ENCODE measurements at places on chromosomes 5 and 9.

GRCh38 chr9:114400219-114400618, 12.4 kb upstream of the AKNA start:
- DNase-seq, result no peak

DNA sequence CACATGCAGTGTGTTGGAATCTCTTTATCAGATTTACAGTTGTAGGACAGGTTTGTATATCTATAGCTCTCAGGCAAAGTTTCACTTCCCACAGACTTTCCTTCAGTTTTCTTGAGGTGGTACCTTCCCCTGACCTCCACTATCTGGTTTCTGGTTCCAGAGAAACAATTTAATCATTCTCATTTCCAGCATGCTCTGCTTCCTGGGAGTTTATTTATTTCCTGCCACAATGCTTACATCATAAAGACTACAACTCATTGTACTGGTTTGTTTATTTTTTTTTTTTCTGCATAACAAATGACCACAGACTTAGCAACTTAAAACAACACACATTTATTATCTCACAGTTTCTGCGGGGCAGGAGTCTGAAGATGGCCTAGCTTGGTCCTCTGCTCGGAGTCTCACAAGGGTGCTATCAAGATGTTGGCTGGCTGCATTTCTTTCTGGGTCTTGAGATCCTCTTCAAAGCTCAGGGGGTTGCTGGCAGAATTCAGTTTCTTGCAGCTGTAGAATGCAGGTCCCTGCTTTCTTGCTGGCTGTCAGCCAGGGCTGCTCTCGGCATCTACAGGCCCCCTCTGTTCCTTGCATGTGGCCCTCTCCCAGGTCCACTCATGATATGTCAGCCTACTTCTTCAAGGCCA, 247.7 kb downstream of the ENC1 start:
- no peak for DNase-seq

- DNase-seq, result peak; percentile 13
These were observed 203.5 kb upstream of the RGMB start for GRCh38 chr5:98570010-98570409.

DNA sequence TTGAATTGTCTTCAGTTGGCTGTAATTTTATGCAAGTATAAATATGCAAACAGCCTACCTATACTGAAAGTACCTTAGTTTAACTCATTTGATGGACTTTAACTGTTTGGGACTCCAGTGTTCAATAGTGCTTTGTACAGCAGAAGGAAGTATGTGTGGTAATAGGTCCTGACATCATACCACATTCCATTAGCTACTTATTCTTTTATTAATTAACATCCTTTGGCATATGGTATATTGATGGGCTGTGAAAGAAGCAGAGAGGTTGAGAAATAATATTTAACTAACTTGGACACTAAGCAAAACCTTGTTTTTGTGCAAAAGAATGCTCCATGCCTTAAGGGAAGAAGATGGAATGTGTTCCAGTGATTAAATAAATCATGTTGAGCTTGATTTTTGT, 97.6 kb upstream of the SEMA6A start:
- no peak for DNase-seq

DNA sequence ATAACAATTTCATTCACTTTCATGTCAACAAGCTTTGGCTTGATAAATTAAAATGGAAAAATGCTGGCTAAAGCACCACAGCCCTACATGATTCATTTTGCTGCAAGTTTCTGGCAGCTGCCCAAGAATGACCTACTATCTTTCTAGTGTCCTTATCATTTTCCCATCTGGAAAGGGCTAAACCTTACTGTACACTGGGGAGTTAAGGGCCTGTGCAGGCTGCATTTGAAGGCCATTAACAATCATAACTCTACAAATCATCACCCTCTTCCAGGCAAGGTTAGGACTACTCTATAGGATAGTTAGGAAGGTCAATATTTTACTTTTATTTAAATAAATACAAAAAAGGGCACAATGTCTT, 579.7 kb upstream of the ZNF608 start:
- no peak for DNase-seq

DNA sequence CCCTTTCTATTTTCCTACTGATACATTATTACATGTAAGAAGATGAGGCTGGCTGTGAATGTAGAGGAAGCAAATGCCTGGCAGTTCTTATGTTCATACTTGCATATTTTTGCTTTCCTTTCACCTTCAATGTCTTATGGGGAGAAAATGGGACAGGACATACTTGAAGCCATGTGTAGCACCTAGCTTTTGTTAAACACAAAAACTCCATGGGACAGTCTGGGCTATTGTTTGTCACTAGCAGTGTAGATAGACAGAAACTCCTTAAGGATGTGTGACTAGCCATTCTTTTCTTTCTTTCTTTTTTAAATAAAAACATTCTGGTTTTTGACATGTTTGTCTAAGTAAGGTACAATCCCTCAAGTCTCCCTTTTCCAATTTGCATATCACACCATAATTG, 122.7 kb downstream of the ARL15 start:
- DNase-seq, result no peak

DNA sequence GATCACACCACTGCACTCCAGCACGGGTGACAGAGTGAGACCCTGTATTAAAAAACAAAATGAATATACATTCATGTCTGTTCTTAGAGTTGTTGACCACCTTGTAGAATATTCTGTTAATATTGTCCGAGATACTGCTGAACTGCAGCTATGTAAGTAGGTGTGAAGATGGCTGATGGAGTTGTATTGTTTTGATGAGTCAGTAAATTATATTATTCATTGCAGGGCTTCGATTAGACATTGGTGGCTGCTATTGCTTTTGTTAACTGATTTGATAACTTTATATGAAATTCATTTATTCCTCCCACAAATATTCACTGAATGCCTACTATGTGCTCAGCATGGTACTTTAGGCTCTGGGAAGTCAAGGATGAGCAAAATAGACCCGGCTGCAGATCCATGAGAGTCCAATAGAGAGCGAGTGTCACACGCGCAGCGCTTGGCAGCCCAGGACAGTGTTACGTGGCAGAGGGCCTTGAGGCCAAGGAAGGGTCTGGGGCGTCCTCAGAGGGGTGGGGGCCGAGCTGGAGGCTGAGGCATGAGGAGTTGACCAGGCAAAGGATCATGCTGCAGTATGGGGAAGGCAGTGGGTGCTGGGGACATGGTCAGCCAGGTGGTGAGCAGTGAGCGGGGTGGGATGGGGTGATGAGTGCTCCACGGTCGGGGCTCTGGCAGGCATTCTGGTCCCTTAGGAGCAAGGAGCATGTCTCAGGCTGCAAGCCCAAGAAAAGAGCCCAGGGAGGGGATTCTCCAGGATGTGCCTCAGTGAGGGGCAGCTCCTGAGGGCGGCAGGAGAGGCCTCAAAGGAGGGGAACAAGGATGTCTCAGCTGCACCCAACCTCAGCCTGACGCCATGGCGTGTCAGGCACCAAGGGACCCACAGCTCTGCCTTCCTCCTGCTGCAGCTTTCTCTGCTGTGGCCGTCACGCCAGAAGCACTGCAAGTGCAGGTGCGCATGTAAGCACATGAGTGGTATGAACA, 243.5 kb downstream of the GADD45G start:
- DNase-seq, result no peak

- DNase-seq, result no peak
These were observed 71.5 kb downstream of the PAM start for GRCh38 chr5:102826629-102827028.

DNA sequence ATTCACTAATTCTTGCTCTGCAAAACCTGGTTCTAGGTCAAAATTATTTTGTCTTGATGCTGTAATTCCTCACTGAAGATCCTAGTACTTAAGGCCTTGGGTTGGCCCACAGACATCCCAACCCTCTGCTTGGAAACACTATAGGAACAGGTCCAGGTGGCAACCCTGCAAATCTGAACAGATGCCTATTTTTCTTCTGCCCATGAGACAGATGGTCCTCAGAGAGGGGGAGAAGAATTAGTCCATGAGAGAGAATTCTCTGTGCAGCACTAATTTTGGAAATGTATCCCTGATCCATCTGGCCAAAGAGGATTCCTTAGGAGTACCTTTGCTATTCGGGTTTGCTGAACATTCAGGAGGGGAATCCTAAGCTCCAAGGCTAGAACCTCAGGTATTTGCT, 156.3 kb downstream of the ELAVL2 start:
- no peak for DNase-seq

DNA sequence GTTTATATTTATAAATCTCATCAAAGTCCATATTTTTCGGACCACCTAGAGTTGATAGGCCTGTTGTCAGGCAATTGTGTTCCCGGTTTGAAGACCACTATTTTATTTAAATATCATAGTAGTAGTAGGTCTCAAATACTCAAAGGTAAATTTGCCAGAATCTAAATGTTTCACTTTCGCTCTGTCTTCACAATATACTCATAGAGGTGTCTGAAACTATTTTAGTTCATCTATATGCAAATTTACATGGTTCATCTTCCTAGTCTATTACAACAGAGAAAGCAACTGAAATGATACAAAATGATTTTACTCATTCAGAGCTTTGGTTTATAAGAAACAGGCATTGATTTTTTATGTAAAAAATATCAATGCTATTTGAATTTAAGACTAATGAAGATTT, 1897.5 kb downstream of the EFNA5 start:
- DNase-seq, result no peak

DNA sequence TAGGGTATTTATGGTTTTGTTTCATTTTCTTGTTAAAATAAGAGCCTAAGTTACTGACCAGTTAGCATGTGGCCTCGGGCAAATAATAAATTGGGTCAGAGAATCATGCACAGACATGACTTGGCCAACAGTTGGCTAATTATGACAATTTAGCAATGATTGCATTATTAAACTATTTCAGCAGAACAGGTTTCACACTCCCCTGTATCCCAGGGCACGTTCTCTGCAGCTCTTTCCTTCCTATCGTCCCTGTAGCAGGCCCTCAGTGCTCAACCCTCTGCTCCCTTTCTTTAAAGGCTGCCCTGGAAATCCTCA, 167.9 kb downstream of the TSSK1B start:
- no peak for DNase-seq

GRCh38 chr5:109328626-109329025, 81.1 kb downstream of the PJA2 start:
- DNase-seq, result no peak

DNA sequence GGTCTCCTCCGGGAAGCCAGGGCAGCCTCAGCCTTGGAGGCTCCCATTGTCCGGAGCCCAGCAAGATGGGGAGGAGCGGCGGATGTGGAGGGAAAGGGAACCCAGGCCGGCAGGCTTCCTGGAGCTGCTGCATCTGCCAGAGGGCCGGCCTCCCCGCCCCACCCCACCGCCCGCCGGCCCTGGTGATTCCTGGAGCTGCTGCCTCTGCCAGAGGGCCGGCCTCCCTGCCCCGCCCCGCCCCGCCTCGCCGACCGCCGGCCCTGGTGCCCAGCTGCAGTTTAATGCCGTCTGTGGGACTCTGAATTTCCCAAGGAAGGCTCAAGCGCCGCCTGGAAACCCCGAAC, 31.6 kb downstream of the EXD3 start:
- no peak for DNase-seq

DNA sequence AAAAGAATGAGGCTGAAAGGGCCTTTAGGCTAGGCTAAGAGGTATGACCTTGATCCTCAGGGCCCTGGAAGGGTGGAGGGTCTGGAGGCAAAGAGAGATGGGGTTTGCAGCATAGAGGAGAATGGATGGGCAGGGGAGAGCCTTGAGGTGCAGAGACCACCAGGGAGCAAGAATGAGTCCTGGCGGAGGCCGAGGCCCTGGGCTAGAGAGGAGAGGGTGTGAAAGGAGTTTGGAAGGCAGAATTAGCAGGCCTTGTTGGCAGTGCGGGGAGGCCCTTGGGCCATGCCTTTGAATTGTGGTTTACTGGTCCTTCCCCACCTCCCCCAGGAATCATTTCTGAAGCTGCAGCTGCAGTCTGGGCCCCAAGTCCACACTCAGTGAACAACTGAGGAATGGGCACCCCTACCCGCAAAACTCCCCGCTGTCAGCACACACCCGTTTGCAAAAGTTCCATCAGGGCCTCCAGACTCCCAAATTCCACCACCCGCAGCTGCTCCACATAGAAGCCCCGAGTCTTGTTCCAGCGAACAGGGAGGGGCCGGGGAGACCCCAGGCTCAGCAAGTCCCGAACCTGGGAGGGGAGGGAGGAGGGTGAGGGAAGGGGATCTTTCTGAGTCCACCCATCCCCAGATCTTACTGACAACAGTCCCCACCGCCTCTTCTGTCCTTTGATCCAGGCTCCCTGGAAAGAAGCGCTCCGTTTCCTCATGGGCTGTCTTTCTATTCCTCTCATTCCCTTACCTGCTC, 2.1 kb downstream of the KIF12 start:
- DNase-seq, result no peak

DNA sequence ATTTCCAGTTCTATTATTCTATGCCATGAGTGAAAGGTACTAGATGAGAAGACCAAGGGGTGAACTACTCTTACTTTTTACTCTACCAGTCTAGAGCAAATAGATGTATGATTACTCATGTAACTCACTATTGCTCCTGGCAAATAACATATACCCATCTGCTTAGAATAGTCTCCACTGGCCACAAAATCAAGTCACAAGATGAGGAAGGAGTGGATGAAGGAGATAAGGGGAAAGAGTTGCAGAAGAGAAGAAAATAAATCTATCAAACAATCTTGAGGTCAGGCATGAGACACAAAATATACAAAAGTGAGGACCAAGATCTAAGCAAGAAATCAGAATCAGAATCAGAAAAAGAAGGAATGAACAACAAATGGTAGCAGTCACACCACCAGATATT, 13.7 kb upstream of the NR4A3 start:
- DNase-seq, result no peak

- no peak for DNase-seq
These were observed 191.8 kb downstream of the MEF2C start for GRCh38 chr5:88691230-88691582.

DNA sequence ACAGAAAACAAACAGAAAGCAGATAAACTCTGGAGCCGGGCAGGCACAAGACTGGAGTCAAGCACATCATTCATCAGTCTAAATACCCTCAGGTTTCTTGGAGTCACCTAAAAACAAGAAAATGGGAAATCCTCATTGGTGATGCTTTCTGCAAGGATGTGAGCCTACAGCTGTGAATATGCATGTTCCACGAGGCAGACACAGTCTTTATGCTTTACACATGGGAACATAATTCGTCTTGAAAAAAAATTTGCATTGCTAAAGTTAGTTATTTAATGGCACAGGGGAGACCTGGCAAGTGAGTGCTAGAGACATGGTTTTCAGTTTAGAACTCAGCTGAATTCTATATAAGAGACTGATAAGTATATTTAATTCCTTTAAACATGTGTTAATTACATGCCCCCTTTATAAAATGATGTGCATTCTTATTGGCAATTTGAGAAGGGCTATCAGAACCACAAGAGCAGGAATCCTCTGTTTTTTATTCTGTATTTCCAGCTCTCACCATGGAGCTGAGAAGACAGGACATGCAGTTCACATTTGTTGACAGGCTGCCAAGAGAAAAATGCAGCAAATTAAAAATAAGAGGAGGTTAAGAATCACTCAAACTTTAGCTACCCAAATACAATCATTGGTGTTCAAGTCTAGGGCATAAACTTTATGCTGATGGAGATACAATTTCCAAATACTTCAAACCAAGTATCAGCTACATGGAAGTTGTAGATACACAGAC, 438.0 kb upstream of the MPDZ start:
- DNase-seq, result no peak

- peak; percentile 35 for DNase-seq
These were observed 104.9 kb downstream of the CFAP90 start for GRCh38 chr5:7745882-7746610.

All from Panc1 (cell line).